Hematopoietic multipotent progenitor cell treated with erythropoietin and hydrocortisone succinate and interleukin-3 and kit ligand, for 15 days (in vitro differentiated cells): ENCODE measurements at places on chromosomes 7 and 10.

- no peak for DNase-seq
Measured at GRCh38 chr10:22998091-22998490, 70.2 kb downstream of the ARMC3 start.

DNA sequence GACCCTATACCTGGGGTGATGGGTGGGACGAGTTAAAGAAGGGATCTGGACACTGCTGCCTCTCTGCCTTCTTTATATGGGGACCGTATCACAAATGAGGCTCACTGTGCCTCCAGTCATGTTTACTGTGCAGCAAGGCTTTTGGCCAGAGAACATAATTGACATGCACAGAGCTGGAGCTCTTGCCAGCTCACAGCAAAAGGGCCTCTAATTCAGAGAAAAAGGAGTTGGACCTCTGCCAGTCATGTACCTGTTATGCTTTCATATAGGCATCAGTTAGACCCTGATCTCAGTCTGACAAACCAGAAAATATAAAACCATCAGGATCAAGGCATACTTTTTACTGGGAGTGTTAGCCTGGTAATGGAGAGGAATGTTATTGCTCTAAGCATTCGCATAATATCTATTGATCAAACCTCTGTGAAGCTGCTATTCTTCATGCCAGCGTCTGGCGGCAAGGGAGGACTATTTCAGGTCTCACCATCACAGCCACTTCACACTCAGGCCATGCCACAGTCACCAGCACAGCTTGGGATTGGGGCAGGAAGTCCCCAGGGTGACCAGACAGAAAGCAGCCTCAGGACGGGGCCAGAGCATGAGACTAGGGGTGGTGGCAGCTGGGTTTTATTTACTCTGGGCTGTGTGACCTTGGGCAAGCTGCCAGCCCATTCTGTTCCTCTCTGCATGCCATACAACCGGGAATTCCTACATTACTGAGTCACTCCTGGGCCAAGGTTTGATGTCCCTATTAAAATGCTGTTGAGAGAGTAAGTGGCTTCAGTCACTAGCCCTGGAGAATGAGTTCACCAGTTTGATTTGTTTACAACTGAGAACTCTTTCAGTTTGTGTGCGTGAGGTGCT is 90.1 kb downstream of the NPSR1 start:
- no peak for DNase-seq

GRCh38 chr7:4261601-4261960 is 420.5 kb upstream of the FOXK1 start:
- DNase-seq = no peak

GRCh38 chr10:122392835-122393234 is 18.3 kb downstream of the PLEKHA1 start:
- no peak for DNase-seq

GRCh38 chr10:132113766-132114365 is 48.1 kb downstream of the JAKMIP3 start:
- no peak for DNase-seq

DNA sequence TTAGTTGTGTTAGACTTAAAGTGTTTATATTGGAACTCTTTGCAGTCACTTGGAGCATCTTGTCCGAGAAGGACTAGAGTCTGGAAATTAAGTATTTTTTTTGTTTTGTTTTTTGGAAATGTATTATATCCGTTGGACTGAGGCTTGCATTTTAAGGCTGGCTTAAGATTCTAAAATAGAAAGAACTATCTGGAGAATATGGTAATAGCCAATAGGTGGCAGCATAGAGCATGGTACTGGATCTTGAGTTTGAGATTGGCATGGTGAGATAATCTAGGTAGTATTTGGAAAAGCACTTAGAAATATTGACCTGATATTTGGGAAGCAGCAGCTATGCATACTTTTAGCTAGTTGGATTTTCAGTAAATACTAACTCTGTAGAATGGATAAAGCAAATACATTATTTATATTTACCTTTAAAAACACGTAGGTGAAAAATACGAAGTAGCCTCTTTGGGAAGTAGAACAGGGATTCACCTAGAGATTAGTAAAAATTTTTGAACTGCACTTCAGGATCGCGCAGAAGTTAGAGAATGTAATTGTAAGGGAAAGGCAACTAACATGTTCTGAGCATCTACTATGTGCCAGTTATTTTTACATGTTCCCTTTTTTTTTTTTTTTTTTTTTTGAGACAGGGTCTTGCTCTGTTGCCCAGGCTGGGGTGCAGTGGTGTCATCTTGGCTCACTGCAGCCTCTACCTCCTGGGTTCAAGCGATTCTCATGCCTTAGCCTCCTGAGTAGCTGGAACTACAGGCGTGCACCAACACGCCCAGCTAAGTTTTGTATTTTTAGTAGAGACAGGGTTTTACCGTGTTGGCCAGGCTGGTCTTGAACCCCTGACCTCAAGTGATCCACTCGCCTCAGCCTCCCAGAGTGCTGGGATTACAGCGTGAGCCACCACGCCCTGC is 78.6 kb downstream of the LCOR start:
- peak; percentile 80 for DNase-seq

DNA sequence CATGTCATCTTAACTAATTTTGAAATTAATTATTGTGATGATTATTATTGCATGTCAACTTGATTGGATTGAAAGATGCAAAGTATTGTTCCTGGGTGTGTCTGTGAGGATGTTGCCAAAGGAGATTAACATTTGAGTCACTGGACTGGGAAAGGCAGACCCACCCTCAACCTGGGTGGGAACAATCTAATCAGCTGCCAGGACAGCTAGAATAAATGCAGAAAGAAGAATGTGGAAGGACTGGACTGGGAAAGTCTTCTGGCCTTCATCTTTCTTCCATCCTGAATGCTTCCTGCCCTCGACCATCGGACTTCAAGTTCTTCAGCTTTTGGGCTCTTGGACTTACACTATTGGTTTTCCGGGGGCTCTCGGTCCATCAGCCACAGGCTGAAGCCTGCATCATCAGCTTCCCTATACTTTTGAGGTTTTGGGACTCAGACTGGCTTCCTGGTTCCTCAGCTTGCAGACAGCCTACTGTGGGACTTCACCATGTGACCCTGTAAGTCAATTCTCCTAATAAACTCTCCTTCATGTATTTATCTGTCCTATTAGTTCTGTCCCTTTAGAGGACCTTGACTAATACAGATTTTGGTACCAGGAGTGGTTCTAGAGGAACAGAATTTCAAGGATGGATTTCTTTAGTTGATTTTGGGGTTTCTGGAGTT is 959.8 kb downstream of the ANKRD7 start:
- DNase-seq = no peak

DNA sequence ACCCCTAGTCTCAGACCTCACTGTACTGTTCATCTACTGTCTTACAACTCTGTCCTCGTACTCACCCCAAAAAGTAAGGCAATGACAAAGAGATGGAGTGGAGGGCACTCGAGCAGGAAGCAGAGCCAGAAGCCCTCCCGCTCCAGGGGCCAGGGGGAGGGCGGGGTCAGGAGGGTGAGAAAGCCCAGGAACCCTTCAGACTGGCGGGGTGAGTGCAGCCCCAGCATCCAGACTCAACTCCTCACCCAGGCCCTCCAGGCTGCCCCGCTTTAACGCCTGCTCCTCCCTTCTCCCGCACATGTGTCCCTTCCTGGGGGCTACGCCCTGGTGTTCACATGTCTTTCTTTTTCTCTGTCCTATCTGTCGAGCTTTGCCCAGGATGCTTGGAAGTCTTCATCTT is 66.1 kb downstream of the CALML3 start:
- no peak for DNase-seq
